ENCODE measurements at places on chromosomes 16 and 17.

- no peak for DNase-seq
These were observed 504 bp downstream of the ZNF263 start for GRCh38 chr16:3283543-3284447.

- DNase-seq, result no peak
These were observed 896 bp downstream of the GGA2 start for GRCh38 chr16:23509441-23509754.

- DNase-seq, result no peak
These were observed 35.0 kb downstream of the USP32 start for GRCh38 chr17:60356940-60357339.

DNA sequence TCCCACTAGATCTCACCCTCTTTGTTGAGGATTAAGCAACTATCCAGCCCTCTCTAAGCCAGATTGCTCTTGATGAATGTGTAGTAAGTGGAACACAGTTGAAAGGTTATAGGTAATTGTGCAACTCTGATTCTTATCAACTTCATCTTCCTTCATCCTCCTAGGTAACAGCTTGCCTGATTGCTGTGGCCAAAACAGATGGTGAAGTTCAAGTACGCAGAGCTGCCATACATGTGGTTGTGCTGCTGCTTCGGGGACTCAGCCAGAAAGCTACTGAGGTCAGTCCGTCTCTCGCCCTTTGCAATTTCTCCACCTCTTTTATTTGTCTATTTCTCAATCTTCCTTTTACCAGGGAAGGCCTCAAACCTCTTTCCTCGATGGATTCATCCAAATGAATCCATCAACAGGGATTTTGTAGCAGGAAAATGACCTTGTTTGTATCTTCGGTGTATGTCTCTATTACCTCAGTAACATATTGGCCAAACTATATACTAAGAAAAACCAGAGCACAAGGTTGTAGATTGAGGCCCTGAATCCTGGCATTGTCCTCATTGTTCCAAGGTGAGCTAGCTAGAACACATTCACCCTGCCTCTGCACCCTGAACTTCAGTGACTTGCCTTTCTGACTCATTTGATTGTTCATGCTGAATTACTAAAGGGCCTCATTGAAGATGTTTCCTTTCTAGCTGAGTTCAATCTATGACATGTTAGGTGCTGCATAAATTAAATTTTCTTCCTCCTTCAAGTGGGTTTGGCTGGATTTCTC is 65.1 kb upstream of the HAS3 start:
- peak; percentile 70 for DNase-seq

DNA sequence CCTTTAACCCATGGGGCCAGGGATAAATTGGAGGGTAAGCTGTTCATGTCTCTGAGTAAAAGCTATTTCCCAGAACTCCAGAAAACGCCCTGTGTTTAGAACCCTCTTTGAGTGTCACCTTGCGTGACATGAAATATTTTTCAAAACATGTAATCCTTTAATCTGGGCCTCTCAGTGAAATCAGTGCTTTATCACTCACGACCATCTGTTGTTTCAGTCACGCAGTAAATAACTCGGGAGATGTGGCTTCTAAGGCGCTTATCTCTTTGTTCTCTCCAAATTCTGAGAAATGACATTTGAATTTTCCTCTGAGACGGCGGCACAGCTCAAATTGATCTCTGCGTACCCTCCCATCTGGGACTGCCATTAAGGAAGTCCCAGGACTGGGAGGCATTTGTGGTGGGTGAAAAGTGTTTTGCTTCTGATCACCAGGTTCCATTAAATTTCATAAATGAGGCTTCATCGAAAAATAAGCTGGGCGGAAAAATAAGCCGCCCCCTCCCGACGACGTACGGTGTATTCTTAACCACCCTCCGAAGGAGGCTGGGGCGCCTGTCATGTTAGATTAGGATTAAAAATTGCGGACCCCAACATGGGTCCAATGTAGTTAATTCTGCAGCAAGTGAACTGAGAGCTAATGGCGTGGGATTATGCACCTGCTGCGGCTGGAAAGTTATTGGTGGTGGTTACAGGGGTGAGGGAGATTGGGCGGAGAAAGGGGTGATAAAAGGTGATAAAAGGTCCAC is 12.7 kb downstream of the WFDC1 start:
- DNase-seq, result no peak

- DNase-seq, result no peak
These were observed 28.8 kb downstream of the JPH3 start for GRCh38 chr16:87631067-87631466.

GRCh38 chr16:31347445-31347844 is 7.5 kb upstream of the ITGAX start:
- DNase-seq, result no peak

DNA sequence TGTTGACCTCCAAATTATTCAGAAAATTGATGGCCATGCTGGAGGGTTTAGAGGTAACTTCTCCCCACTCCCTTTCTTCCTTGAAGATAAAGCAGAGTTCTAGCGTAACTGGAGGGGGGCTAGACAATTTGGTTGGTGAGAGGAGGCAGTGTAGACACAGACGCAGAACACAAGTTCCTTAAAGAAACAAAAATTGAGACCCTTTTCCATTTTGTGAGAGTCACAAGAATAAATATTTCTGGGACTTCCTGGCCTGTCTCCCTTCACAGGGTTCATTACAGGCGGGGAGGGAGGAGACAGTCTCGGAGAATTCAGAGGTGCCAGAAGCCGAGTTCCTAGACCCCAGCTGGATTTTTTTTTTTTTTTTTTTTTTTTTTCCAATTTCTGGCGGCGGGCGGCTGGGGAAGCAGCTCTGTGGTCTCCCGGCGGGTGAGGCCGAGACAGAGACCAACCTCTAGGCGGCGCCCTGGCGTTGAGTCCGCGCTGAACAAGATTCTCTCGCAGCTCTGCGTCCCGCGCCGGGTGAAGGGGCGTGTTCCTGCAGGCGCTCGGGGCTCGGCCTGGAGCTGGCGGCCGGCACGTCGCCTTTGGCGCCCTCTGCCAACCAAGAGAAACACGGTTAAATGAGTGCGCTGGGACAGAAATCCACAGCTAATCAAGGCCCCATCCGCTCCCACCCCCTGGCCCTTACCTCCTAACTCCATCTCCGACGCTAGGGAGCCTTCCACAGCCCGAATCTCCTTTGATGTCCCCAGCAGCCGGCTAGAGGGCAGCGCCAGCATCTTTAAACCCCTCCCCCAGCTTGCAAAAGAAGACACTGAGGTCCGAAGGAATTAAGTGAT is 10.2 kb upstream of the HOXB9 start:
- DNase-seq, result no peak

DNA sequence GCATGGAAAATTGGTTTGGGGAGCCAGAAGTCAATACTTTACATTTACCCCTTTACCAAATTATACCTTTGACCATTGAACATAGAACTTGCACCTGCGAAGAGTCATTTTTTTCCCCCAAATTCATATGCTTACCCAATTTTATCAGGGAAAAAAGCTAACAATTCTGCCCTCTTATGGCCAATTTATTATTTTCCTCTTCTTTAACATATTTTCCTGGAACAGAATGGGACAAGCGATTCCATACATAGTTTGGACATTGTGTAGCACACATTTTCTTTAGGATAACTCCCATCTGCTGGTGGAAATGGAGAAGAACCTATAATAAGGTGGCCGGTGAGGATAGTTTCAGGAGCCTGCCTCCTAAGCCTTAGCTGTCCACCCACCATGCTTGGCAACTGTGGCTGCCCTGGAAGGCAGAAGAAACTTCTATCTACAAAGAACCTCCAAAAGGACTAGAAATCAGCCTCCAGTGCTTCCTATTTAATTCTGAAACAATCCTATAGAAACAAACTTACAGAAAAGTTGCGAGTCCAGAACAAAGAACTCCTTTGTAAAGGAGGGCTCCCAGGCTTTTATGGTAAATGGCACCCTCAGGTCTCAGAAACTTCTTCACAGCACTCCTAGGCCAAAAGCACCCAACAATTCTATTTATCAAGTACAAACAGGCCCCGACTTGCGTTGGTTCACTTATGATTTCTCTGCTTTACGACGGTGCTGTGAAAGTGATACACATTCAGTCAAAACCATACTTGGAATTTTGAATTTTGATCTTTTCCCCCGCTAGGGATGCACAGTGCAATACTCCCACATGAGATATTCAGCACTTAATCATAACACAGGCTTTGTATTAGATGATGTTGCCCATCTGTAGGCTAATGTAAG is 64.1 kb upstream of the CACNG4 start:
- DNase-seq, result peak; percentile 28

- no peak for DNase-seq
These were observed 474.6 kb downstream of the PMP22 start for GRCh38 chr17:14790521-14790920.

- no peak for DNase-seq
These were observed 28.7 kb downstream of the NOS2 start for GRCh38 chr17:27771586-27771985.

GRCh38 chr16:1407753-1408152 is 6.8 kb downstream of the UNKL start:
- DNase-seq, result no peak

DNA sequence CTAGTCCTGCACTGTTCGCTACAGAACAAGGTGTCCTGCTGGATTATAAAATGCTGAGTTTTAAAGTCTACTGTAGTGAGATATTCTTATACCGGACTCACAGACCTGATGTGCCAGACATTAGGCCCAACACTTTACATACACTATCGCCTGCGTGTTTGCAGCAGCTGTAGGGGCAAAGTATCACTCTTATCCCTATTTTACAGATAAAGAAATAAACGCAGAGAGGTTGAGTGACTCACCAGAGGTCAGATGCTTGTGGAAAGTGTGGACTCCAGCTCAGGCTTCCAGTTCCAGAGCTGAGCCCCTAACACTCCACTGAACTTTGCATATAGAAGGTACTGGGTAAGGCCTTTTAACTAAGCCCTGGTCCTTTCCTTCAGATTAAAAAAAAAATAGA is 47.4 kb downstream of the PLXDC1 start:
- DNase-seq, result no peak

GRCh38 chr17:4247971-4248388 is 15.8 kb downstream of the ANKFY1 start:
- peak; percentile 23 for DNase-seq

GRCh38 chr16:75264457-75264998 is 13.1 kb upstream of the BCAR1 start:
- DNase-seq, result no peak

DNA sequence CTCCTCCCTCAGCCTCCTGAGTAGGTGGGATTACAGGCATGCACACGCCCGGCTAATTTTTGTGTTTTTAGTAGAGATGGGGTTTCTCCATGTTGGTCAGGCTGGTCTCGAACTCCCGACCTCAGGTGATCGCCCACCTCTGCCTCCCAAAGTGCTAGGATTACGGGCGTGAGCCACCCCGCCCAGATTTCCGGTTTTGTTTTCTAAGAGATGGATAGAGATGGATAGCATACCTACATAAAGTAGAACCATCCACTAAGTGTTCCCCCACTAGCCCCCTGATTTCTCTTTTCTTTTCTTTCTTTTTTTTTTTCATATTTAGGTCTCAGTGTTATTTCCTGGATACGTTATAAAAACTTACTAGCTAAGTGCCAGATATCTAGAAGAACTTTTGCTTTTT is 2.0 kb downstream of the WSB1 start:
- no peak for DNase-seq
